ENCODE measurements at places on chromosomes 11 and 22. TPM values are rescaled to one million over a fixed set of nuclear protein-coding genes. Genes with fewer than 3 reads are reported as not detected.

Gene SLN
- not detected for total RNA-seq

Gene EIF1AD
- total RNA-seq, result 27.2 TPM

Gene UPK3A
- not detected for total RNA-seq

Gene TRIM77
- total RNA-seq, result not detected

Gene GGTLC2
- total RNA-seq, result not detected

Gene CECR2
- total RNA-seq, result 0.05 TPM

Gene SAA2
- total RNA-seq, result not detected

Gene EIF3M
- 480 TPM for total RNA-seq

Gene ALDH3B2
- not detected for total RNA-seq

Gene FJX1
- 79.0 TPM for total RNA-seq

Gene SAA4
- total RNA-seq, result not detected

Gene E2F8
- total RNA-seq, result 4.5 TPM

Gene MS4A6E
- not detected for total RNA-seq

Gene TUBA8
- 11.5 TPM for total RNA-seq

Gene CD3G
- not detected for total RNA-seq

Gene MEI1
- 2.2 TPM for total RNA-seq

Gene ASPHD2
- total RNA-seq, result 0.87 TPM

Gene SHANK2
- not detected for total RNA-seq

Gene RASGRP2
- not detected for total RNA-seq

Gene SLC1A2
- not detected for total RNA-seq

Gene GDPD4
- total RNA-seq, result not detected

Gene BSCL2
- total RNA-seq, result 37.9 TPM

Gene FOLR1
- not detected for total RNA-seq

Gene TRIM48
- not detected for total RNA-seq

Gene TBC1D22A
- 16.9 TPM for total RNA-seq

Gene CELSR1
- 5.7 TPM for total RNA-seq

Gene OR51E2
- total RNA-seq, result not detected

Gene BAIAP2L2
- 0.54 TPM for total RNA-seq

Gene MPEG1
- not detected for total RNA-seq

Gene EXPH5
- total RNA-seq, result under 0.01 TPM

Gene IRAG1
- total RNA-seq, result 0.27 TPM

Gene APOBEC3C
- total RNA-seq, result 8.4 TPM

Gene MGAT3
- total RNA-seq, result not detected

Gene RAB38
- total RNA-seq, result 12.3 TPM

Gene C11orf65
- 0.67 TPM for total RNA-seq

Gene PRAME
- 0.20 TPM for total RNA-seq

Gene ANO9
- 0.89 TPM for total RNA-seq

Gene SDHD
- total RNA-seq, result 117 TPM

Gene SYT13
- not detected for total RNA-seq

Gene LRRC56
- total RNA-seq, result 0.73 TPM

Gene MMP13
- not detected for total RNA-seq

Gene OR4A15
- not detected for total RNA-seq

Gene HEPACAM
- not detected for total RNA-seq

Gene PATE2
- not detected for total RNA-seq

All from mammary microvascular endothelial cell (primary cell).